ENCODE measurements at places on chromosomes 13 and 19.

GRCh38 chr19:46374536-46375475, 27.9 kb downstream of the PPP5C start:
- DNase-seq = no peak

DNA sequence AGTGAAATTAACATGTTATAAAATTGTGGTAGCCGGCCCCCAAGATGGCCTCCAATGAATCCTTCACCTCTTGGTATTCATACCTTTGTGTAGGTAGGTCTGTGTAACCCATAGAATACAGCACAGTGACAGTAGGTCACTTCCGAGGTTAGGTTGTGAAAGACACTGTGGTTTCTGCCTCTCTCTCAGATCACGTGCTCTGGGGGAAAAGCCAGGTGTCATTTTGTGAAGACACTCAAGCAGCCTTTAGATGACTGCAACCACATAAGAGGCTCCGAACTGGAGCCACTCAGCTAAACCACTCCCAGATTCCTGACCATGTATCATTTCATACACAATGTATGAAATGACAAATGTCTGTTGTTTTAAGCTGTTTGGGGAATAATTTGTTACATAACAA, 9.8 kb upstream of the USPL1 start:
- no peak for DNase-seq

DNA sequence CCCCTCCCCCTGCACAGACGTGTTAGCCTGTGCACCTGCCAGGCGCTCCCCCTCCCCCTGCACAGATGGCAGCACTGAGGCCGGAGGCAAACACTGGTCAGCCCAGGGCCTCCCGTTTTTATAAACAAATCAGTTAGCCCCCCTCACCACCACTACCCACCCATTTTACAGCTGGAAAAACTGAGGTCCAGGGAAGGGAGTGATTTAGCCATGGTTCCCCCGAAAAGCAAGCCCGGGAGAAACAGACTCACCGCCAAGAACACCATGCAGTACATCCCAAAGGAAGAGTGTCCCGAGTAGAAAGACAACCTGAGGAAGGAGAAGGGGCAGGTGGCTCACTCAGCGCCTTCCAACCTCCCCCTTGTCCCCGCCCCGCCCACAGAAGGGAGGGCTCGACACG, 8.7 kb downstream of the PLPP2 start:
- DNase-seq = no peak

DNA sequence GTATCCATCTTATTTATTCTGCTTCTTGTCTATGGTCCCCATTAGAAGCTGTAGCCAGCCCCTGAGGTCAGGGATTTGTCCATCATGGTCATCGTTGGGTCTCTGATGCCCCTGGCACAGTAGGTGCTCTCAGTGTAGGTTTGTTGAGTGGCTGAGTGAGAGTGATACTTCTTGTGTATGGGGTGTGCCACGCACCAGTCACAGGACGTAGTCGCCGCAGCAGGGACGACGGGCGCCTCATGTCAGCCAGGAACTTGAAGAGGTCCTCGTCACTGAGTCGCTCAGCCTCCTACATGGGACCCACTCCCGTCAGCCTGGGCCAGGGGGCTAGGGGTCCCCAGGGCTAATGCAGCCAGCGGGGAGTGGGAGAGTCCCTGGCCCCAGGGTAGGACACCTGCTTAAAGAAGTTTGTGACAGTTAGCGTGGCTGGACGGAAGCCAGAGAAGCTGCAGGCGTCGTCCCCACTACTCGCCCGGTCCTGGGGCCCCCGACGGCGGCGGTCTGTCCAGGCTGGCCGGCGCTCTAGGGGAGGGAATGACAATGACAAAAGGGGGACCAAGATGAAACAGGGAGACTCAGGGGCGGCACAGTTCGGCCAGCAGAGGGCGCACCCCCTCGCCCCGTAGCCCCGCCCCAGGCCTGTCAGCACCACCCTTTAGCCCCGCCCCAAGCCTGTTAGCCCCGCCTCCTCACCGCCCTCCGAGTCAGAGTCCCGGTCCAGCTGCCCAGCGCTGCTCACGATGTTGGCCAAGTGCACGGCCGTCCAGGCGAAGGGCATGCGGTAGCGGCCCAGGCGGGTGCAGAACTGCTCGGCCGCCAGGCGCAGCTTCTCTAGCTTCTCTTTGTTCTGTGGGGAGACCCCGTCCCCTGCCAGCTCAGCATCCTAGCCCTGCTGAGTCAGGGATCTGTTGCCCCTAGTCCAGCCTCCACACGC, 3.7 kb downstream of the ANGPTL8 start:
- DNase-seq = peak; percentile 76

- no peak for DNase-seq
Observed at GRCh38 chr19:55504252-55504603, 16.0 kb downstream of the SSC5D start.

- DNase-seq = no peak
Observed at GRCh38 chr19:32372726-32373517, 27.5 kb downstream of the ZNF507 start.

GRCh38 chr13:42152495-42152894, 104.0 kb downstream of the DGKH start:
- no peak for DNase-seq

DNA sequence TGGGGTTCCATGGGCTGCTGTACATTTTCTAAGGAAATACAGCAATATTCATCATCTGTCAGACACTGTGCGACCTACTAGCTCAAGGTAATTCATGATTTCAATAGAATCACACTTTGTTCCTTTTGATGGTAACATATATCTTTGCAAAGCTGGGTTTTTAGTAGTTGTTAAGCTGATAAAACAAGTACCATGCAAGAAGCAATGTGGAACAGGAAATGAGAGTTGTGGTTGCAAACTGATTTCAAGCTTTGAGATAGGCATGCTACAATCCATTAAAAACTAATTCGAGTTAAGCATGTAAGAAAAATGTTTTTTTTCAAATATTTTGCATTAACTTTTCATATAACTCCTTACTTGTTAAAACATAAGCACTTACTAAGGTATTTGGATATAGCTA, 6.8 kb upstream of the MBNL2 start:
- no peak for DNase-seq

GRCh38 chr13:27194895-27195764, 23.5 kb upstream of the USP12 start:
- no peak for DNase-seq

DNA sequence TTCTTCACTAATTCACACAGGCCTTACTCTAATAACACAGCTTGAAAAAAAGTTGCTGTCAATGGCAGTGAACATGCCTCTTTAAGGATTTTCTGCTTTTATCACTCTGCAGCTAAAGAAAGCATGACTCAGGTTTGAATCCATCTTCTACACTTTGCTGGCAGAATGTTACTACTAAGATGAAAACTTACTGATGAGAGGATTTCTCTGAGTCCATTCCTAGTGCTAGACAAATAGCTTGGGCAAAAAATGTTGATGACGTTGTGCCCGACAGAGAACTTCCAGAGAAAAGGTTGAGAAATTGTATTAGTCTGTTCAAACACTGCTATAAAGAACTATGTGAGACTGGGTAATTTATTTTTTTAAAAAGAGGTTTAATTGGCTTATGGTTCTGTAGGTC, 572.0 kb downstream of the IRS2 start:
- no peak for DNase-seq

- DNase-seq = no peak
Observed at GRCh38 chr13:44692173-44692713, 116.1 kb upstream of the TSC22D1 start.

GRCh38 chr13:113540523-113540922, 44.0 kb upstream of the TFDP1 start:
- no peak for DNase-seq

GRCh38 chr13:77389625-77390000, 62.7 kb upstream of the MYCBP2 start:
- no peak for DNase-seq

DNA sequence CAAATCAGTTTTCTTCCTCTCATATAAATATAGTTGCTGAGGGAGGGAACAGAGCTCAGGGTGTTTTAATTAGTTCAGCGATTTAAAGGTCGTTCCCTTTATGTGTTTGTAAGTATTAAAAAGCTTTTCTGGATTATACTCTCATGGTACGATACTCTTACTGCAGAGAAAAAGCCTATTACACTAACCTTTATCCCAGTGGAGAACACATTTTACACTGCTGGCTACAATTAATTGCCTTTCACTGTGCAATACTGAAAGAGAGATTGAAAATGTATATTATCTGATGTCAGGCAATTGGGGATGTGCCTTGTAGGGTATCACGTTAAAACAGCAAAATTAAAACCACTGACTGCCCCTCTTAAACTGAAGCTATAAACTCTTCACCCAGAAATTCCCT, 526.9 kb upstream of the SGCG start:
- DNase-seq = no peak

GRCh38 chr19:7506385-7507328, 9.2 kb upstream of the ZNF358 start:
- DNase-seq = peak; percentile 62

GRCh38 chr19:13623716-13624710, 117.7 kb upstream of the CACNA1A start:
- no peak for DNase-seq

DNA sequence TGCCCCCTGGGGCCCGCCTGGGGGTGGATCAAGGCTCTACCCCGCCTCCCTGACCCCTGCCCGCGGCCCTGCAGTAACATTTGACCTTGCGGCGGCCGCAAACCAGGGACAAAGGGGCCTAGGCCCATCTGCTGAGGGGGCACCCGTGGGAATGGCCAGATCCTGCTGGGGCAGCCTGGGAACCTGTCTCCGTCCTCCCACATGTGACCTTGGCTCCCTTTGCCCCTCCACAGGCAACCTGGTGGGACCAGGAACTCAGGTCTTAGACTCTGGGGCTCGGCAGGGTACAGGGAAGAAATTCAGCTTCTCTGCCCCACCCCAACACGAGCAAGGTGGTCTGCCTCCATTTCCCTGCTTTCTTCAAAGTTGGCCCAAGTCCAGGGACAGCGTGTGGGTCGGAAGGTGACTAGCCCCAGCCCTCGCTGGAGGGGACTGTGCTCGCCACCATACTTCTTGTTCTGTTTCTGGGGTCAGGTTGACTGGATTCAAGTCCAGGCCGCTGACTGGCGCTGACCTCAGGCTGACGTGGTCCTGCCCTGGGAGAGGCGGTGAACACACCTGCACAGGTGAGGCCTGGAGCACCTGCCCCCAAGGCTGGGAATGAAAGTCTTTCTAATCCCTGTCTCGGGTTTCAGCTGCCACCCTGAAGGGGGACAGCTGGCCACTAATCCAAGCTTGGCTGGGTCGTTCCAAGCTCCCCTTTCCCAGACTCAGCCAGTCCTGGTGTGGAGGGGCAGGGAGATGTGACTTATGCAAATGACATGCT, 2.5 kb upstream of the NR2F6 start:
- DNase-seq = no peak

All from thoracic aorta (tissue), 2 donors.